ENCODE measurements at places on chromosomes 12 and 14. TPM values are rescaled to one million over a fixed set of nuclear protein-coding genes. Genes with fewer than 3 reads are reported as not detected.

GRCh38 chr14:24607081-24607480 is 2.4 kb downstream of the GZMH start:
- peak; percentile 66 for DNase-seq

- DNase-seq = no peak
These were observed 69.6 kb downstream of the PTPN11 start for GRCh38 chr12:112488257-112488876.

DNA sequence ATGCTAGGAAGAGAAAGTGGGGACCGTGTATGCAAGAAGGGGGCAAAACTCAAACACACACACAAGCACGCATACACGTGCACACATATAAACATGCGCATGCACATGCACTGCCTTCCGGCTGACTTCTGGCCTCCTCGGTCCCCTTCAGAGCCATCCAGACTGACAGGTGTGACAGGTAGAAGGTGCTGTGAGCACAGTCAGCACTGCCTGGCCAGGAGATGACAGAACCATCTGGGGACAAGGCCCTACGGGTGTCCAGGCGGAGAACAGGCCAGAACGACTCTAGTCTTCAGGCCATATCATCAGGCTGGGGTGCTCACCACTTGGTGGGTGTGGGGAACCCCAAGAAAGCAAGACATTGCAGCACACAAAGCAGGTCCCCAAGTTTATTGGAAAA is 7.3 kb downstream of the KRT83 start:
- no peak for DNase-seq

DNA sequence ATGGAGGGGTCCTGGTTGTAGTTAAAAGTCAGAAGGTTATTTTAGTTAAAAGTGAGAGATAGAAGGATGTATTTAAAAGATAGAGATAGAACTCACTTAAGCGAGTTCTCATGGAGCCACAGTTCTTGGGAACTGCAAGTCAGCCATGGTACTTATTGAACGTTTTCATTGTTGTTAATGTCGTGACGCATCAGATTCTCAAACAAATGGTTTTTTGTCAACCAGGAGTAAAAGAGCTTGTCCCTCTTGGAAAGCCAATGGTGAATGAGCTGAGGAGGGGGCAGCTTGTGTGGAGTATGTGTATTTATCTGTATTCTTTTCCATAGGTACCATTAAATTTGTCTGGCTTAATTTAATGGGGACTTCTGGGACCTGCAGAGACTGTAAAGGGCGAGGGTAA is 68.6 kb downstream of the FIGNL2 start:
- DNase-seq = no peak

GRCh38 chr12:102533483-102534215 is 53.3 kb upstream of the IGF1 start:
- DNase-seq = no peak

GRCh38 chr12:115354007-115354890 is 670.3 kb upstream of the TBX3 start:
- no peak for DNase-seq

The TRHDE gene
- total RNA-seq = 0.30 TPM

DNA sequence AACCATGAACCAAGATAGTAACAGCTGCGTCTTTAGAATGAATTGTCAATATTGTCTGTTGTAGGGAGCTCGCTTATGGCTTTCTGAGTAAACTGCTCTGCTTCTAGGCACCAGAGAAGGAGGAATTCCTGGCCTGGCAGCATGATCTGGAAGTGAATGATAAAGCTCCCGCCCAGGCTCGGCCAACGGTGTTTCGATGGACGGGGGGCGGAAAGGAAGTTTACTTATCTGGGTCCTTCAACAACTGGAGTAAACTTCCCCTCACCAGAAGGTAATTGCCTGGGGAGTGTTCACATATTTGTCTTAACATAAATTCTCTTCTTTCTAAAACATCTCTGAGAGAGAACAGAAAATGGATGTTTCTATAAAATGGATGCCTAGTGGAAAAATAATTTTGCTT is 4.3 kb downstream of the PRKAB1 start:
- DNase-seq = no peak

GRCh38 chr14:103816991-103817390 is 30.4 kb downstream of the PPP1R13B start:
- DNase-seq = no peak

The MBIP gene
- 12.1 TPM for total RNA-seq

The OS9 gene
- total RNA-seq = 133 TPM

DNA sequence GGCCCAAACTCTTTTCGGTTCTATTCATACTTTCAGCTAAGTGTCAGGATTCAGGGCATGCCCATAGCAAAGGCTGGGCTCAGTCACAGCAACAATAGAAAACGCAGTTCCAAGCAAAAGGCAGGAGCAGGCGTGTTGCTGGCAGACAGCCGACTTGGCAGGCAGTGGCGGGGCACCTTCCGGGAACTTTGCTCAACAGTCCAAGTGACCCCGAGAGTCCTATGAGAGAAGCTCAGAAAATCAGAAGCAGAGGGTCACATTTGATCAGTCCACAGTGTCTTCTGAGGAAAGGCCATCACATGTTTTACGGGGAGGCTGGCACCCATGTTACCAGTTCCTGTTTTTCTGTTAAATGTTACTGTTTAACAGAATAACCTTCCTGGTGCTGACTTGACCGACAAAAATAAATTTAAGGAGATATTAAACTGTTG is 115.0 kb downstream of the DACT1 start:
- peak; percentile 86 for DNase-seq

The RAB35 gene
- total RNA-seq = 33.0 TPM

The TAS2R42 gene
- total RNA-seq = not detected

GRCh38 chr12:106867651-106868050 is 88.1 kb upstream of the TMEM263 start:
- DNase-seq = no peak

DNA sequence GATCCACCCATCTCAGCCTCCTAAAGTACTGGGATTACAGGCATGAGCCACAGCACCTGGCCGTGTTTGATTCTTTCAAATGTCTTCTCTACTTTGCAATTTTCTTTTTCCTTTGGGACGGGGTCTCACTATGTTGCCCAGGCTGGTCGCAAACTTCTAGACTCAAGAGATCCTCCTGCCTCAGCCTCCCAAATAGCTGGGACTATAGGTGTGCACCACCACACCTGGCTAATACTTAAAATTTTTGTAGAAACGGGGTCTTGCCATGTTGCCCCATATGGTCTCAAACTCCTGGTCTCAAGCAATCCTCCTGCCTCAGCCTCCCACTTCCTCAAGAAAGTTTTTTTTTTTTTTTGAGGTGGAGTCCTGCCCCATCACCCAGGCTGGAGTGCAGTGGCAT is 1.7 kb downstream of the GATC start:
- no peak for DNase-seq

- DNase-seq = no peak
These were observed 15.9 kb downstream of the ANKRD13A start for GRCh38 chr12:110015132-110015531.

The PLEKHH1 gene
- total RNA-seq = 2.6 TPM

DNA sequence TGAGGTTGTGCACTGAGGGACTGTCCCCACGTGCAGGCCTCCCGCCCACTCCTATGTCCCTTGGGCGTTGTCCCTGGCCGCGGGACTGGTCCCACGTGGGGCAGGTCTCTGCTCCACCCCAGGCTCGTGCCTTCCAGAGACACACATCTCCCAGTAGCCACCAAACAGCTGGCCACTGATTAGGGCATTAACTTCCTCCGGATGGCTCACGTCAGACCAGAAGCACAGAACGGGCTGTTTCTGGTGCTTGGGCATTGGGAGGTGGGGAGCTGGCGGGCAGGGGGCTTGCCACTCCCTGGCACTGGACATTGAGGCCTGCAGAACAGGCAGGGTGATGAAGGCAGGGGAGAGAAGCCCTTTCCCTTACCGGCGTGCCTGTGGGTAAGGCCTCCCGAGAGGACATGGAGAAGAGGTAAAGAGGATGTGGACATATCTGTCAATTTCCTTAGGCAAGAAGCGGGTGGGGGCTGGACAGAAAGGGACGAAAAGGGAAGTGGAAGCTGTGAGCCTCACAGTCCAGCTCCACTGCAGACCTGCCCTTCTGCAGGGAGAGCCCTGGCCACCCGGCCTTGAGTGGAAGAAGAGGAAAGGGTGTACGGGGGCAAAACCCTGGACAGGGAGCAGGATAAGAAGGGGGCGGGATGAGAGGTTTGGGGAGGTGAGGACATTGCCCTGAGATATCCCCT is 101.2 kb downstream of the NINJ2 start:
- peak; percentile 87 for DNase-seq

- DNase-seq = no peak
These were observed 426.0 kb downstream of the GALC start for GRCh38 chr14:87566991-87567390.

GRCh38 chr14:76713121-76713520 is 48.1 kb upstream of the VASH1 start:
- DNase-seq = no peak

- no peak for DNase-seq
These were observed 324.5 kb downstream of the NUAK1 start for GRCh38 chr12:105814283-105814682.

- DNase-seq = no peak
These were observed 365 bp upstream of the ABHD4 start for GRCh38 chr14:22597771-22598098.

- DNase-seq = no peak
These were observed 4.7 kb downstream of the ADCK1 start for GRCh38 chr14:77804592-77804991.

DNA sequence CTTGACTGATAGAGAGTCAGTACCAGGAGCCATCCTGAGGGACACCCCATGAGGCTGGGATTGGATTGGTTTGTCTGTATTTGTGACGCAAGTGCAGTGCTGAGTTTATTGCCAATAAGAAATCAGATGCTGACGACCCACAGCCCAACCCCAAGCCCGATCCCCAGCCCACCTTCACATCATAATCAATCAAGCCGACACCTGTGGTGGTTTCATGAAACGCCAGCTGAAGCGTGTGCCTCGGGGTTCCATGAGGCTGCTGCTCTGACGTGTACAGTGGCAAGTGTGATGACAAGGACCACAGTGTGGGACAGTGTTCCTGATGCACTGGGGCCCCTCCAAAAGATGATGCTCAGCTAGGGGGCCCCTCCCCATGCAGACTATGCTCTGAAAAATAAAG is 62.1 kb upstream of the C14orf180 start:
- DNase-seq = peak; percentile 71

DNA sequence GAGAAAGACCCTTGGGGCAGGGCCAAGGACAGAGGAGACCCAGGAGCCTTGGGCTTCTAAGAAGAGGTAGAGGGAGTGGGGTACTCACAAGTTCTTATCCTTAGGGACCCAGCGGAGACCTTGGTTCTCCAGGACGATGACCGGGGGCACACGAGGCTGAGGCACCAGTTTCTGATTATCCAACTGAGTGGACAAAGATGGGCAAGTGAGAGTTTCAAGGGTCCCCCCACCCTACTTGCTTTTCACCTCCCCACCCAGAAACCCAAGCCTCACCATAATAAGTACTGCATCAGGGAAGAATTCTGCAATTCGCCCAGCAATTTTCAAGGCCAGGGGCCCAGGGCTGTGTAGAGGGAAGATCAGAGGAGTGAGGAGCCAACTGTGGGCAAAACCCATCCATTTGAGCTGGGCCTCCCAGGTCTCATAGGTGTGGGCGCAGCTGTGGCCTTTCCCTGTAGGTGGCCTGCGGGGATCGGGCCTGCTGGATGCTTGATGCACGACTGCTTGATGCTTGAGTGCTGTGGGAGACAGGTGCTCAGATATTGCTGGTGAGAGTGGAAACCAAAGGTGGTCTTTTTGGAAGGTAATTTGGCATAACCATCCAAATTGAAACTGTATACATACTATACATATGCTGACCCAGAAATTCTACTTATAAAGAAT is 2.0 kb downstream of the EMC9 start:
- no peak for DNase-seq

DNA sequence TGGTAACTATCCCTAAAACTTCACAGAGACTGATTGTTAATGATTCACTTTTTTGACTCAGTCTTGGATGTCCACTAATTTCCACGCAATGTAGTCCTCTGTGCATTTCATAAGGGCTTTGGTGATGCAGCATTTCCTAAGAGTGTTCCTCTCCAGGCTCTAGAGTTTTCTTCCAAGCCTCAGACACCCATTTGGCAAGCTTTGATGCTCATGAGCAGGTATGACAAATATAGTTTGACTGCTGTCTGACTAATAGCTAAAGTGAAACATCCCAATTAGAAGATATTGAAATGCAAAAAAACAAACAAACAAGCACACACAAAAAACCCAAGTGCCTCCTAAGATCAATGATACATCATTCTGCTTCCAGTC is 1.5 kb upstream of the VAMP1 start:
- no peak for DNase-seq

DNA sequence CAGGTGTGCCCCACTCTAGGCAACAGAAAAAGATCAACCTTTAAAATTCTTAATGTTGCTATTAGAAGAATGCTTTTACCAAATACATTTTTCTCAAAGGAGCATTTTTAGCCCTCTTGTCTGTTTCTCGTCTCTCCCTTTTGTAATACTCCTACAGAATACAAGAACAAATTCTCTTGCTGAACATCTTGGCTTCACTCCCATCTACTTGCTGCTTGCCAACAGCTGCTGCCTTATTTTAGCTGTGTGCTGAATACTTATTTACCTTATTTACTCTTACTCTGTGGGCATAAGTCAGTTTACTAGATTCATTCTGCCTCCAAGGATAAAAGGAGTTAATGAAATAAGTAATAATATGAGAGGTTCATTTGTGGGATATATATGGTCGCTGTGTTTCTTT is 70.8 kb downstream of the POLR3B start:
- DNase-seq = no peak

The APPL2 gene
- total RNA-seq = 15.6 TPM

The UNC119B gene
- 10.9 TPM for total RNA-seq

GRCh38 chr14:104284636-104285507 is 146.5 kb downstream of the KIF26A start:
- DNase-seq = peak; percentile 68

The CCDC175 gene
- total RNA-seq = not detected

DNA sequence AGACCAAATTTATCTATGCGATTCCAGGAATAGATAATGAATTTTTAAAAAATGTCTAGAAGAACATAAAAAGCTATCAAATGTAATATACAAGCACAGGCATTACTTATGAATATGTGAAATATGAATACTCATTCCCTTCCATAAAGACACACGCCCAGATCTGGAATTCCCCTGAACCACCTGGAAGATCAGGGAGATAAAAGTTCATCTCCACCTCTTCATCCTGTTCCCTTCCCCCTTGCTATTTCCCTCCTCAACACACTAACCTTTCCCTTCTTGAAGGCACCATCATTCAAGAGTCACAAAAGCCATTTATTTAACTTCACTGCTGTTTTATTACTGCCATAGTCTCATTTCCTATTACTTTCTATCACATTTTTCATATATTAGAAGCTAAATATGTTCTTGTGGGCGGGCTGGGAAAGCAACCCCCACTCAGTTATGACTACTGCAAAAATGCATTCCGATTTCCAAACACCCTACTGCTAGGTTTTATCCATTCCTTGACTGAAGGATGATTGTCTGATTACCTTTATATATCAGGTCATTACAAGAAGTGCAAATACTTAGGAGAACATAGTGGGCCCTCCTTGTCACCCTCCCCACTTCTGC is 16.1 kb downstream of the FGD6 start:
- DNase-seq = no peak

Data from cardiac septum (tissue), 1 donor.